Kasumi-1 (cell line): ENCODE measurements at places on chromosomes 16 and 17.
A peak's percentile ranks its signal among the peaks of the same experiment; 100 is the strongest.

GRCh38 chr17:29616300-29617048, 6.2 kb downstream of the CORO6 start:
- peak; percentile 3 for DNase-seq

GRCh38 chr16:56744996-56745640, 15.2 kb downstream of the NUP93 start:
- DNase-seq, result no peak

DNA sequence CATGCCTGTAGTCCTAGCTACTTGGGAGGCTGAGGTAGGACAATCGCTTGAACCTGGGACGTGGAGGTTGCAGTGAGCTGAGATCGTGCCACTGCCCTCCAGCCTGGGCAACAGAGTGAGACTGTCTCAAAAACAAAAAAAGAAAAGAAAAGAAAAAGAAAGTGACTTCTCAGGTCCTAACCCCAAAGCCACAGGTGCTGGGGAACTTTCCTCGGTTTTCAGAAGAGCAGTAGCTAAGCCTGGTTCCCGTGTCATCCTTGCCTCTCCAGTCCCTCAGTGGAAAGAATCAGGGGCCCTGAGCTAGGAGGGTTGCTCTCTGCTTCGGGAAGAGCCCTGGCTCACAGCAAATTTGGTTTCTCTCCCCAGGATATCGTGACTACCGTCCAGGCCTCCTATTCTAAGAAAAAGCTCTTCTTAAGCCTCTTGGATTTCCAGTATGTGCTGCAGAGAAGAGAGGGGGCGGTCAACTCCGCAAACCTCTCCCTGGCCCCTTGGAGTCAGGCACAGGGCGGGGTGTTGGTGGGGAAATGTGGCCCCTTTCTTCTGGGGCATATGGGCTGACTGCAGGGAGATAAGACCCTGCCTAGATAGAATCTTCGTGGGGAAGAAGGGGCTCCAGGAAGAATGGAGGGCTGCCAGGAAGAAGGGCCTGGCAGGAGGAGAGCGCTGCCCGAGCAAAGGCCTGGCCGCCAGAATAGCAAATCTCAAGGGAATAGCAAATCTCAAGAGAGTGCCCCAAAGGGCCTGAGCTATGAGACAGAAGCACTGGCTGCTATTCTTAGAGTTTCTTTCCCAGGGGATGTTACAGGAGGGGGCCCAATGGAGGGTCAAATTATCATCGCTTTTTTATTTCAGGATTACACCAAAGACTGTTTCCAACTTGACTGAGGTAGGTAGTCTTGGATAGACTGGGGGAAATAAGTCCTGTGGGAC, 8.3 kb upstream of the NLRC5 start:
- DNase-seq, result no peak

- DNase-seq, result no peak
Measured at GRCh38 chr16:70294385-70295025, 4.5 kb upstream of the DDX19B start.

- DNase-seq, result no peak
Measured at GRCh38 chr16:49937886-49938285, 82.0 kb upstream of the ZNF423 start.

- DNase-seq, result peak; percentile 26
Measured at GRCh38 chr16:3577302-3577752, at the start of gene NLRC3. TSS of gene NLRC3 (minus strand) at chr16:3577403. CDS start at chr16:3565036, 12,367 bp downstream.

DNA sequence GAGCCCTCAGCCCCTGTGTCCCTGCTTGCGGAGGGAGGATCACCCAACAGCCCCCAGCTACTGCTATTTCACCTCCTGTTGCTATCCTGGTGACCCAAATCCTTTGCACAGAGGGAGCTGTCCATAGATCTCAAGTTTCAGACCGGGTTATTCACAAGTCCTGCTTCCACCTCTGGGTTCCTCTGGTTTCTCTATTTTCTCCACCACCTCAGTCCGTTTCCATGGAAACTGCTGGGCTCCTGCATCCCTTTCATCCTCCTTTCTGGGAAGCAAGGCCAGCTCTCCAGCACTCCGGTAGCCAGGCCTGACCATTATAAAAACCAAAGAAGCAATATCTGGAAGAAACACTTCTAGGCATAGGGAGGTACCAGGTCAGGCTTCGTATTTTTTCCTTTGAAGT, 4.8 kb upstream of the CALB2 start:
- DNase-seq, result no peak

- DNase-seq, result no peak
Measured at GRCh38 chr17:55363033-55363432, 58.6 kb downstream of the MMD start.

DNA sequence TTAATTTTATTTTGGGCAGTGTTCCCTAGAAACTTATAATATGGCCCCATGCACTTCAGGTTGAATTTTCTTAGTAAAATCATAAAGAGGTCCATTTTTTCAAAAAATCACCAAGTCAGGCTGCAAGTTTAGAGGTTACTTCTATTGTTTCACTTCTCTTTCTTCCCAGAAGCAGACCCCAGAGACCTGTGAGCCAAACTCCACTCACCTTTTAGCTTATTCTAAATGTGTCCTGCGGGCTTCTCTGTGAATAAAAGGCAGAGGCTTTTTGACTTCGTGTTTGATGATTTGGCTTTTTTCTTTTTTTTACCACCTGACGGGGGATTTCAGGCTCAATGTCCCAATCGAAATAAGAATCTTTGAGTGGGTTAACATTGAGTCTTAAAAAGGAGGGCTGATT, 7.4 kb downstream of the PRKCB start:
- no peak for DNase-seq

DNA sequence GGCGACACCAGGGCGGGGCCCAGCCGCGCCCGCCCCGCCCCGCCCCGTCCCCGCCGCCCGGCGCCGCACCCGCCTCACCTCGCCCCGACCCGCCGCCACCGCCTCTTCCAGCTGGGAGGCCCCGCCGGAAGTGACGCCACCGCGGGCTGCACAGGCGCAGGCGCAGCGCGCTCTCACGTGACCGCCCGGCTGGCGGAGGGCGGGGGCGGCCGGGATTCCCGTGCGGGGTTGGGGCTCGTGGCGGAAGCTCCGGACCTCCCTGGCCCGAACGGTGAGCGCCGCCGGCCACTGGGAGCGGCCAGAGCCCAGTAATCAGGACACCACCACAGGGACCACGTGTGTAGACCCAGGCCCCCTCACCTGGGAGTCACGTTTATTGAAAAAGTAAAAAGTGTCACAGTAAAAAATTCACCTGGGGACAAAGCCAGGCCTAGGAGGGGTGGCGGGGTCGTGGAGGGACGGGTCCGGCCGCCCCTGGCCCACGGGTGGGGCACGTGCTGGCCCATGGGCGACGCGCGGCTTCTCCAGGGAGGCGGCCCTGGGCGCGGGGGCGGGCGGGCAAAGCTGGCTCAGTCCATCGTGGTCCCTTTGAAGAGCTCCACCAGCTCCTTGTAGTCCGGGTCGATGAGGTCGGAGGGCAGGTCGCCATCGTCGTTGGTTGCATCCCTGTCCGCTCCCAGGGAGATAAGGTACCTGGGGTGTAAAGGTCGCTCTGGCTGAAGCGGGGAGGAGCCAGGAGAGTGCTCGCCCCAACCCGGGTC, at the start of gene MCRIP1:
Gene MCRIP1 (minus strand): TSS at position 132 of the 761 bp plus-strand sequence. CDS start 8,785 bp downstream, outside the sequence.
- peak; percentile 88 for DNase-seq

DNA sequence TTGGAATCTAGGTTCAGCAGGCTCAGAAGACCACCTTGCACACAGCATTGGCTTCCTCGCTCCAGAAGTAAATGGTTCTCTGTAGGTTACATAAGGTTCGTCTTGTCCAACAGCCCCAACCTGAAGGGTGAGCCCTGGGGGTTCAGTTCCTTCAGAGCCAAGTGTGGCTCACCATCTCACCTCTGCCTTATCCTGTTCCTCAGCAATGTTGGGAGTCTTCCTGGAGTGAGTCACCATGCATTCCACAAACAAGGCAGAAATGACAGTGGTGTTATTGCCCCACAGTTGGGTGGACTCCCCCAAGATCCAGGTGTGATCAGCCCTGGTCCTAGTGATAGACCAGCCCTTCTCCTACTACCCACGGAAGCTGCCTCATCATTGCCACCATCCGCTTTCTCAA, 26.8 kb upstream of the SMPD3 start:
- no peak for DNase-seq

- DNase-seq, result no peak
Measured at GRCh38 chr16:27650073-27650701, 100.2 kb downstream of the KATNIP start.

DNA sequence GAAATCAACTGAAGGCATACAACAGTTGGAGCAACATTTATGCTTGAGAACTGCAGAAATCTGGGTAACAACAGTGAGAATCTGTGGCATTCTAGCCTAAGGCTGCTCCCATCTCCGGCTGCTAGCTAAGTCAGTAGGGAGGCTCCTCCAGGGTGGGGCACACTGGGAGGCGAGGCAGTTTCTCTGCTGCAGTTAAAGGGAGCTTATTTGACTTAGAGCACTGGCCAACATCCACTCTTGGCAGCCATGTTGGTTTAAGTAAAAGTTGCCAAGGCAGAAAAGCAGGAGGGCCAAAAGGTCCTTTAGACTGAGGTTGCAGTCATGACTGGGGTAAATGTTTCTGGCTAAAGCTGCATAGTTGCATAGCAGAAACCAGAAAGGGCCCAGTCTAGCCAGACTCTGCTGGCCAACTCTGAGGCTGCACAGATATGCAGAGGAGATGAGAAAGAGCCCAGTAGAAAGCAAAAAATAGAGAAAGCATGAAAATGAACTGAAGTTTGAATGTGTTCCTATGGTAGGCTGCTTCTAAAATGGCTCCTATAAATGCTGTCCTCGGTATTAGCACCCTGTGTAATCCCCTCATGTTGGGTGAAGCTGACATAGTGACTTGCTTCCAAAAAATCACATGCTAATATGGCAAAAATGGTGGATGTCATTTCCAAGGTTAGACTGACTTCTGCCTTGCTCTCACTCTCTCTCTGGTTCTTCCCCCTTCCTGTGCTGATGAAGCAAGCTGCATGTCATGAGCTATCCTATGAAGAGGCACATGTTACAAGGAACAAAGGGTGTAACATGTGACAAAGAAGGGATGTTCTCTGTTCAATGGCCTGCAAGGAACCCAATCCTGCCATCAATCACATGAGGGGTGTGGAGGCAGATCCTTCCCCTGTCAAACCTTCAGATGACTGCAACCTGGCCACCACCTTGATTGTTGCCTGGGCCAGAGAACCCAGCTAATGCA, 3.7 kb upstream of the C16orf78 start:
- no peak for DNase-seq

GRCh38 chr16:73858326-73858725, 438.3 kb upstream of the PSMD7 start:
- no peak for DNase-seq

GRCh38 chr17:30323895-30324319, 9.9 kb downstream of the TMIGD1 start:
- DNase-seq, result peak; percentile 84

DNA sequence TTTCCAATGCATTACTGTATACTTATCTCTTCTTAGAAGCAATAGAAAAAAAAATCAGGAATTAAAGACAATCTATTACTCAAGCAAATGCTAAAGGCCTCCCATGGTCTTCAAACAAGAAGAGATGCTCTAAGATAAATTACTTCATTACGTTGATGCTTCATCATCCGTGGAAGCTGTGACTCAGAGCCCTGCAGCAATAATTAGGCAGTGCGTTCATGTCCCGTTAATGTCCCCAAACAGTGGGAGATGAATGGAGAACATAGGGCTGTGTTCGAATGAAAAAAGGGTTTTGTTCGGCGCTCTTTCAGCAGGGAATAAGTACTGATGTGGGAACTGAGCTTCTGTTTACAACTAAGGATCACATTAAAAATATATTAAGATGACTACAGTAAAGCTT, 15.9 kb upstream of the PDXDC1 start:
- DNase-seq, result no peak

GRCh38 chr16:6574146-6574545, 758.5 kb upstream of the RBFOX1 start:
- no peak for DNase-seq

DNA sequence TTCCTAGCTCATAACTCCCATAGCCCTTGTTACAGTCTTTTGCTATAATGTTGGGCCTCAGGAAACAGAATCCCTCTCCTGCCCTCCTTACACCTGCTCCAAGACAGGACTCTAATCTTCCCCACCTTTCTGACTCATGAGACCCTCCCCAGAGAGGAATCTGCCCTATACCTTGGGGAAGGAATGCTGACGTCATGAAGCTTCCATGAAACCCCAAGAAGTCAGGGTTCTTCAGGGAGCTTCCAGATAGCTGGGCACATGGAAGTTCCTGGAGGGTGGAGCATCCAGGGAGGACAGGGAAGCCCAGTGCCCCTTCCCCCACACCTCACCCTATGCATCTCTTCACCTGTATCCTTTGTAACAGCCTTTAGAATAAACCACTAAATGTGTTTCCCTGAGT, 285.7 kb downstream of the SOX9 start:
- DNase-seq, result no peak

DNA sequence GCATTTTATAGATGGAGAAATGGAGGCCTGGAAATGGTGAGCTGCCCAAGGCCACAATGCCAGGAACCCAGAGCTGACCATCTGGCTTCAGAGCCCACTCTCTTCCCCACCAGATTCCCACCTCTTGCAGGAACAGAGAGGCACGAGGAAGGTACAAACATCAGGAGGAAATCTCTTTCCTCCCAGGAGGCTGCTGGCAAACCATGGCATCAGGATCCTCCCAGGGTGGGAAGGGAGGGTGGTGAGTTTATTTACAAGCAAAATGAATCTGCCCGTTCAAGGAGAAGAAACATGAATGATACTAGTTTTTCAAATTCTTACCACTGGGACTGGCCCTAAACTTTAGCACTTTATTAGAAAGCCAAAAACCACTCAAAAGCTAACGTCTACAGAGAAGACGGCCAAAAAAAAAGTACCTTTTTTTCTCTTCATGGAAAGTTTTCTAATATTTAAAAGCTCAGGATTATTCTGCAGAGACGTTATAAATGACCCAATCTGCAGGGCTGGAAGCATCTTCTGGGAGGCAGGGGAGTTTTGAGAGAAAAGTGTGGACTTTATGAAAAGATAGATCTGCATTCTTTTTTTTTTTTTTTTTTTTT, 79.1 kb downstream of the NXN start:
- DNase-seq, result no peak

GRCh38 chr17:63622574-63623390, 565 bp downstream of the MAP3K3 start:
- DNase-seq, result peak; percentile 81

- no peak for DNase-seq
Measured at GRCh38 chr16:97822-98221, 19.8 kb downstream of the MPG start.

DNA sequence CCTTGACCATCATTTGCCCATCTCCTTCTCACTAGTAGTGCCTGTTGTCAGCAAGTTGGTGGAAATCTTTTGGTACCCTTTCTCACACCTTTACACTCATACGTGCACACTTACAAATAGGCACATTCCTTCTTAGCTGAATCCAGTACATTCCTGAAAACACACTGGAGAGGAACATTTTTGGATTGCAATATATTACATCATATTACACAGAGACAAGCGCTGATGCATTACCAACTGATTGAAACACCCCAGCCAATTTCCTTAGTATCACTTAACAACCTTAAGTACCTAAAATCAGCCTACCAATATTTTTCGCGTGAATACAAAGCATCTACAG, 64.1 kb downstream of the PLCG2 start:
- no peak for DNase-seq

GRCh38 chr16:4019371-4019791, 96.9 kb downstream of the ADCY9 start:
- no peak for DNase-seq
